Left kidney (tissue), 8 donors: ENCODE measurements at places on chromosomes 16 and 17. TPM values are rescaled to one million over a fixed set of nuclear protein-coding genes. Genes with fewer than 3 reads are reported as not detected.

The RRAD gene
- 3.7 TPM for polyA plus RNA-seq

GRCh38 chr17:8623591-8623990 is 6.9 kb downstream of the MYH10 start:
- no peak for DNase-seq

The TBC1D3 gene
- not detected for polyA plus RNA-seq

- no peak for DNase-seq
Measured at GRCh38 chr17:77400445-77400870, 259.7 kb downstream of the SEC14L1 start.

DNA sequence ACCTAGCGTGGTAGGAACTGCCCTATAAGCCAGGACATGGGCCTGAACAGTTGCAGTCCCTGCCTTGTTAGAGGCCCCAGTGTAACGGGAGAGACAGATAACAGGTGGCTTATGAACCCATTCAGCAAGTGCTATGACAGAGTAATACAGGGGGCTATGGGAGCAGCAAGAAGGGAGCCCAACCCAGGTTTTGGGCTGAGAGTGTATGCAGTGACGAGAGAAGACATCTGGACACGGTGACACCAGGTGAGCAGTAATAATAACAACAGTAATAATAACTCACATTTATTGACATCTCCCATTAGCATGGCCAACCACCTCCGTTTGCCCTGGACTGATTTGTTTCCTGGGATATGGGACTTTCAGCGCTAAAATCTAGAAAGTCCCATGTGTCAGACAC is 100.8 kb downstream of the IRX5 start:
- no peak for DNase-seq

DNA sequence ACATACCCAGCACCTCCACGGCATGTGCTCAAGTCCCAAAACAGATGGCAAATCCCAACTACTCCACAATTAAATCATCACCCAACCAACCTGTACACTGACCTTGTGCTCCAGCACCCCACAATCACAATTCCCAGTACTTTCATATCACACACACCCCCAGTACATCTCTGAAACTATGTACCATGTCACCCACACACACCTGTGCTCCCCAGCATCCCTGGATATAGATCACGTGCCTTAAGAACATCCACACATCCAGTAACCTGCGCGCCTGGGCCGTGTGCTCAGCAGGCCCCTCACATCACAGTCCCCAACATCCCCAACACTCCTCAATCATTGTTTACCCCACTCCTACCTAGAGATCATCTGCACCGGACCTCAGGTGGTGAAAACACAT is 2.1 kb downstream of the NLGN2 start:
- no peak for DNase-seq

DNA sequence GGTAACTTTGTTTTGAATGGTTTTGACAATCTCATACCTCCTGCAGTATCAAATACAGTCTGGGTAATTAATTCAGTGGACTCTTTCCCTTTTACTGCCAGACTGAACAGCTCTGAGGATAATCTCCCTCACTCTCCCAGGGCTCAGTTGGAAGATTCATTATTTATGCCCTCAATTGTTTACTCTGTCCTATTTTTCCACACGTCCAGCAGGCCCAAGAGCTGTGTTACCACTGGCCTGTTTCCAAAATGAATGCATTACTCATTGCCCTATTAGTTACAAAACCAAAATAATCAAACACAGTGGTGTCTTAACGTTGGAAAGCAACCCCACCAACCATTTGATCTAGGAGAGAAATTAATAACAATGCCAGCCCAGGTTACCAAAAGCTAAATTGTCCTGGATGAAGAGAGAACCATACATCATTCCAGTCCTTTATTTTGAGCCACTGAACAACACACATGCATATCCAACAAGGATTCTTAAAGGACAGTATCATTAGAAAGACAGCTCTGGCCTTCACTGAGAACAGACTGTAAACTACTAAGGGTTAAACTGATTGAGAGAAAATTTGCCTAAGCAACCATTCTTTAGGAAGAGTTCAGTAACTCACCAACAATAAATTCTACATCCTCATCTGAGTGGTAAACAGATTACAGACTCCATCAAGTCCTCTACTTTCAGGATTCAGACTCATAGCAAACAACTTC is 34.5 kb downstream of the FAM222B start:
- no peak for DNase-seq

DNA sequence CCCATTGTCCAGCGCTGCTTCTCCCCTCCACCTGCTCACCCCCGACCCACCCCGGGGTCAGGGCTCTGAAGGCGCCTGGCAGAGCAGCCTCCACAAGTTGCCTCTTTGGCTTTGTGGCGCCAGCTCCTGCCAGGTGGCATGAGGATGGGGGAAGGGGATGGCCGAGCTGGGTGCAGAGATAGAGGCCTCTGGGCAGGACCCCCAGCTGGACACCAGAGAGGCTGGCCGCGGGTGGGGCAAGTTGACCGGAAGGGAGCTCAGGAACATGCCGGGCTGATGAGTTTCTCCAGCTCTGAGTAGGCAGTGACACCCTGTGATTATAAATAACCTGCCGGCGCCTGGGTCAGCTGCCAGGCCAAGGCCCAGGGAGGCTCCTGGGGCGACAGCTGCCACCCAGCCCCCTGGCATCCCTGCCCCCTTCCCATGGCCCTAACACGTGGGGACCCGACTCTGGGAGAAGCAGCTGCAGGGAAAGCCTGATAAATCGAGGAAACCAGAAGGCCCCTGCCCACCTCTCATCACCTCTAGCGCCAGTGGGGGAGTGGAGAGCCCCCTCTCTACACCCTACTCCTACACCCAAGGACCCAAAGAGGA is 729 bp downstream of the P2RX5 start:
- DNase-seq: no peak

DNA sequence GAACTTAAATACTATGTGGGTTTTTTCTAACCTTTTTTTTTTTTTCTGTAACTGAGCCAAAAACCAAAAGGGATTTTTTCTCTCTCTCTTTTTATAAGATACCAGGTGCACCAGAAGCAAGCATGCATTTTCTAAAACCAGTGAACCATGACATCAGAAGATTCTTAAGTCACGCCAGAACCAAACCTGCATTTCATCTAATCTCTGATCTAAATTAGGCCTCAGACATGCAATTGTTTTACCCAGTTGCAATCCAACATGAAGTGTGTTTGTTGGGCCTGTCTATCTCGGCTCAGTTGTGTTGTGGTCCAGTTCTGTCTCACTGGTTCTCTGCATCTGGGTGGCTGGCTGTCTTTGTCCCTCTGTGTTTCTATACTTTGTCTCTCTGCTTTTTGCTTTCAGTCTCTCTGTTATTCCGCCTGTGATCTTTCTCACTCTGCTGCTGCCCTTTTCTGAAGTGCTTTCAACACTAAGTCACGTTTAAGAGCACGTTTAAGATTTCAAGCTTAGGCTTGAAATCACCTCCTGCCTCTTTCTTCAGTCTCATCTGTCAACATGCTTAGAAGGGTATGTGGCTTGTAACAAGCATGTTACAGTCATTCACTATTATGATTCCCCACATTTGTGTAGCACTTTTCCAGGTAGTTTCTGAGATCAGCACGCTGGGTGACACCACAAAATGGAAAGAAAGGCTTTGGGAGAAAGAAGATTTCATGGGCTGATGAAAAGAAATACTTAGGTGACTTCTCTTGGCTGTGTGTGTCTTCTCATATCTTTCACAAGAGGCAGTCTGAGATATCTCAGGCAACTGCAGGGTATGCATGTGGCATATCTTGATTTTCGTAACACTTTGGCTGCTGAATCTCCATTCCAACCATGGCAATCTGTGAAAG is 488.9 kb downstream of the SHISA9 start:
- peak; percentile 29 for DNase-seq

The C16orf92 gene
- not detected for polyA plus RNA-seq

The YBX2 gene
- 4.1 TPM for polyA plus RNA-seq

GRCh38 chr16:12611916-12612597 is 191.6 kb downstream of the CPPED1 start:
- DNase-seq: no peak

DNA sequence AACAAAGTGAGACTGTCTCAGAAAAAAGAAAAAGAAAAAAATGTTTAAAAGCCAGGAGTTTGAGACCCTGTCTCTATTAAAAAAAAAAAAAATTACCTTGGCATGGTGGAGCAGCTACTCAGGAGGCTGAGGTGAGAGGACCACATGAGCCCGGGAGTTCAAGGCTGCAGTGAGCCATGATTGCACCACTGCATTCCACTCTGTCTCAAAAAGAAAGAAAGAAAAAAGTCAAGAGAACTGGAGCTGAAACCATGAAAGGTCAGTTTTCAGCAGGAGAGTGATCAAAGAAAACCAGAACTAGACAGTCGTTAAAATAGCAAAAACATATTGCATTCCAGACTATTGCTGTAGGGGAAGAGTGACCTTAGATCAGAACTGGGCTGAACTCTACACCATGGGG is 8.8 kb downstream of the QPRT start:
- no peak for DNase-seq

The TVP23A gene
- polyA plus RNA-seq: 4.5 TPM

The GP2 gene
- 7.0 TPM for polyA plus RNA-seq

- no peak for DNase-seq
Measured at GRCh38 chr16:56800355-56800754, 64.7 kb upstream of the SLC12A3 start.

- no peak for DNase-seq
Measured at GRCh38 chr17:28926786-28927185, 23.9 kb upstream of the DHRS13 start.

The ZC3H7A gene
- 108 TPM for polyA plus RNA-seq

DNA sequence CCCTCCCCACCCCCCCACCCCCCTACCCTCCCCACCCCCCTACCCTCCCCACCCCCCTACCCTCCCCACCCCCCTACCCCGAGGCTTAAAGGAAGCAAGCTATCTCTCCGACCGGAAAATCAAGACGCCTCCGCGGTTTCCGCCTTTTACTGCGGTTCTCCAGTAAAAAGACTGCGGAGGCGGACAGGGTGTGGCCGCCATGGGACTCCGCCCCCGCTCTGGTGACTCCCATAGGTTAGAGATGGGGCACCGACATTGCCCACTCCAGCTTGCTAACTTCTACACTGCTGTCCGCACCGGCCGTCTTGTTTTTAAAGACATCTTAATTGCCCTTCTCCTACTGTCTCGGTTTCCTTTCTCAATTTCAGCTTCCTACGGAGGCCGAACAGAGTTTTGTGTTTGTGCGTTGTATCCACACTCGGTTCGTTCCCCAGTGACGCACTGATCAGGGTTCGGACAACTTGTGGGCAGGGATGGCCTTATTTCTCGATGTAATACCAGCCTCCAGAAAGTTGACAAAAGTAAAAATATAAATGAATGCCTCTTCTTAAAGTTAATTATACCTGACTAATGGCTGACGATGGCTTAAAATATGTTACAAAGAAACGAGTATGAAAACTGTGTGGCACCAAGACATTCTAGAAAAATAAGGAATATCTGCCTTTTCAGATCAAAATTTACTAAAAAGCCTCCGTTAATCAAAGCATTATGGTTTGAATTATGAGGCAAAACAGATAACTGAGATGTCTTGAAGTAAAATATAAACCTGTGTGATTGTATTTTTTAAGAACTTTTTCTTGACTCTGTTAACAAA is 1.1 kb upstream of the ZNF200 start:
- no peak for DNase-seq

The EPX gene
- polyA plus RNA-seq: 0.90 TPM

DNA sequence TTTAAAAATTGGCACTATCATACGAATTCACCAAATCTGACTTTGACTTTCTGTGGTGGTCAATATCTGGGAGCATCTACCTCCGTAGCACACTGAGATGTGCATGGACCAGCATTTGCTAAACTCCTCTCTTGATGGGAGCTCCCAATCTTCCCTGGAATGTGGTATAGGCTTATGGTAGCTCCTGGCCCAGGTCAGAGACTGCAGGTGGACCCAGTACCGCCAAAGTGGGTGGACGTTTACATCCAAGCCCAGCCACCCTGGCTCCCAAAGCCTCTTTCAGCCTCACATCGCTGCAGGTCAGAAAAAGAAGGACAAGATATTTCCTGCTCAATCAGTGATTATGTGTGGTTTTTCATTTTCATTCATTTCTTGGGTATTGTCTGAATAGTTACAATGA is 43.1 kb upstream of the NKD1 start:
- no peak for DNase-seq

The MTSS2 gene
- polyA plus RNA-seq: 41.6 TPM

DNA sequence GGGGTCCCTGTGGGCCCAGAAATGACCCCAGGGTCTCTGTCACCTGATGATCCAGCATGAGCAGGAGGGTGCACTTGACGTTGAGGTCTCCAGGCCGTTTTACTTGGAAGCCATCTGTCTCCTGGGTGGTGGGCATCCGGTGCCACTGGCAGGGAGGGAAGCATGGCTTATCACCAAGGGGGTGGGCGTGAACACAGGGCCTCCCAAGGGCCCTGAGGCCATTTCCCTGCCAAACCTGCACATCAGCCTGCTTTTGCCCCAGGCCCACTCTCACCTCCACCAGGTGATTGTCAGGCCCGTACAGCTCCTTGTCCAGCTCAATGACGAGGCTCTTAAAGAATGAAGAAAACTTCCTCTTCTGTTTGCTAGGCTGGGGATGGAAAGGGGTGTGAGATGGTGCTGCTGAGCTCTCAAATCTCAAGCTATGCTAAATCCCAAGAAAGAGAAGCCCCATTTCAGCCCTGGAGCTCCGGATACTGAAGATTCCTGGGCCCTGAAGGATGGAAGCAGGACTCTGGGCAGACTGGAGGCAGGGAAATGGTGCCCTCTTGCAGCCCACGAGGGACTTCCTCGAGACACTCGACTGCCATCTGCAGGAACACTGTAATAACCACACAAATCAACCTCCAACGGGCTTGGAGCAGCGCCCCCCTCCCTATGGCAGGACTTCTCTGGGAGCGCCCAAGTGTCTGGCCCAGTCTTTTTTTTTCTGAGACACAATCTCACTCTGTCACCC is 7.1 kb upstream of the FTSJ3 start:
- peak; percentile 45 for DNase-seq

GRCh38 chr17:67982686-67983382 is 13.4 kb downstream of the C17orf58 start:
- no peak for DNase-seq

DNA sequence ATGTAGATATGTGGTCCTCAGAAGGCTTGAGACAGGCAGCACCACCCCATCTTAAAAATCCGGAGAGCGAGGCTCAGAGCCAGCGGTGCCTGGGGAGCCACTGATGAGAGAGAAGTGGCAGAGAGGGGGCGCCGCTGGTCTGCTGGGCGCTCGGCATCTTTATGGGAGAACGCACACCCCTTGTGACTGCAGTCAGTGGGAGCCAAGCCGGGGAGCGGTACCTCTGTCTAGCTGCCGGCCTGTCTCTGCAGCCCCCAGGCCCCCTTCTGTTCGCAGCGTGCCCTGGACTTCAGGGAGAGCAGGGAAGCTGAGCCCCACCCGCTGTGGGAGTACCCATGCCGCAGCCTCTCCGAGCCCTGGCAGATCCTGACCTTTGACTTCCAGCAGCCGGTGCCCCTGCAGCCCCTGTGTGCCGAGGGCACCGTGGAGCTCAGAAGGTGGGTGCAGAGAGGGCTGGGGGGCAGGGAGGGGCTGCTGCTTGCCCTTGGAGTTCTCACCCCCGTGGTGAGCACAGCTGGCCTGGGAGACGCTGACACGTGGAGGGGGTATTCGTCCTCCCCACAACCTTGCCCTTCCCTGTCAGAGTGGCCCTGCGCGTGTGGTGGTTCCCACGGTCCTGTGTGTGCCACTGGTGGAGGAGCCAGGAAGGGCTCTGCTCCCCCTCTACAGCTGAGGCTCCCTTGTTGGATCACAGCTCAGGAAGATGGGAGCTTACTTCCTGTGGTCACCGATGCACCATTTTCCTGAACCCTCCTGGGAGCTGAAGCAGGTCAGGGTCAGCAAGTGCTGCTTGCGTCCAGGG is 44.8 kb downstream of the PRMT7 start:
- no peak for DNase-seq

The SCGB1C2 gene
- 0.35 TPM for polyA plus RNA-seq

The KRT16 gene
- not detected for polyA plus RNA-seq

The CACNA1H gene
- 17.0 TPM for polyA plus RNA-seq

GRCh38 chr17:29158488-29159275 is 21.5 kb downstream of the MYO18A start:
- DNase-seq: no peak

GRCh38 chr16:13324851-13325250 is 423.5 kb downstream of the SHISA9 start:
- no peak for DNase-seq
